ENCODE measurements at places on chromosomes 11 and 22. TPM values are rescaled to one million over a fixed set of nuclear protein-coding genes. Genes with fewer than 3 reads are reported as not detected.

Gene UPB1
- total RNA-seq, result 1.3 TPM

Gene IGF2
- not detected for total RNA-seq

Gene ISX
- total RNA-seq, result not detected

Gene SYT7
- 2.1 TPM for total RNA-seq

Gene OR5T3
- total RNA-seq, result not detected

Gene APOA4
- total RNA-seq, result not detected

Gene CNGA4
- total RNA-seq, result 0.55 TPM

Gene HDHD5
- 28.7 TPM for total RNA-seq

DNA sequence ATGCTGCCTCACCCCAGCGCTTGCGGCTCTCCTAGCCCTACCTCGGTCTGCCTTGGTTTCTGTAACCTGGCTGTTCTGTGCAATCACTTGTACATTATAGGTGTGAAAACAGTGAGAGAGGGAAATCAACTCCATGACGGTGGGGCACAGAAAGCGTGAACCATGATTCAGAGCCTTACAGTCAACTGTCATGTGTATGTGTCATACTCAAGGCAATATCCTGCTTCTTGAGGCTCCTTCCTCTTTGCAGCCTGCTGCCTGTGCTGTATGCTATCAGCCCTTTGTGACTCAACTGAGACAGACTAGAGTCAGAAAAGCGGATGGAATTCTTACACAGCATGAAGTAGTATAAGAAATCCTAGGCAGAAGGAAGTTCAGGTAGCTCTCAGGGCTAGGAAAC lies 2.1 kb downstream of the NRIP3 start:
- peak; percentile 40 for DNase-seq

DNA sequence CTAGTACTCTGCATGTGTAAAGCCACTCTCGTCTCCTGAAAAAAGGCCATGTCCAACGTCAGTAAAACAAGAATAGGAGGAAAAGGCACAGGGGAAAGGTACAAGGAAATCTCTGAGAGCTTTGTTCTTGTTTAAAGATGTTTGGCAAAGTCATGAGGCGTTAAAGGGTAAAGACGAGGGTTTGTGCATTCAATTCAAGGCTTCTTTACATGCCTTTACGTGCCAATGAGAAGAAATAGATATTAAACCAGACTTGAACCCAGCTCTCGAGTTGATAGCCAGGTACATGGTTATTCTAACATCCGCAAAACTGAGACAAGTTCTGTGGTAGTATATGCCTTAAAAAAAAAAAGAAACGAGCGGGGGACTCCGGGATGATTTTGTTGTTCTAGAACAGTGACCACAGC lies 704 bp upstream of the CFL1 start:
- no peak for DNase-seq

- DNase-seq, result no peak
Observed at GRCh38 chr22:26956371-26956770, 299.0 kb downstream of the MIAT start.

GRCh38 chr11:59416613-59417012 lies 9.6 kb downstream of the OR5A2 start:
- DNase-seq, result no peak

GRCh38 chr11:75315439-75315805 lies 36.0 kb downstream of the ARRB1 start:
- DNase-seq, result no peak

- no peak for DNase-seq
Observed at GRCh38 chr11:119172513-119172912, 4.0 kb downstream of the NLRX1 start.

- DNase-seq, result no peak
Observed at GRCh38 chr11:36155770-36156160, 133.5 kb downstream of the COMMD9 start.

- DNase-seq, result no peak
Observed at GRCh38 chr11:114298710-114299109, 2.5 kb downstream of the NNMT start.

- no peak for DNase-seq
Observed at GRCh38 chr11:42709216-42709615, 602.6 kb upstream of the API5 start.

GRCh38 chr11:88016392-88017170 lies 158.7 kb downstream of the RAB38 start:
- no peak for DNase-seq

DNA sequence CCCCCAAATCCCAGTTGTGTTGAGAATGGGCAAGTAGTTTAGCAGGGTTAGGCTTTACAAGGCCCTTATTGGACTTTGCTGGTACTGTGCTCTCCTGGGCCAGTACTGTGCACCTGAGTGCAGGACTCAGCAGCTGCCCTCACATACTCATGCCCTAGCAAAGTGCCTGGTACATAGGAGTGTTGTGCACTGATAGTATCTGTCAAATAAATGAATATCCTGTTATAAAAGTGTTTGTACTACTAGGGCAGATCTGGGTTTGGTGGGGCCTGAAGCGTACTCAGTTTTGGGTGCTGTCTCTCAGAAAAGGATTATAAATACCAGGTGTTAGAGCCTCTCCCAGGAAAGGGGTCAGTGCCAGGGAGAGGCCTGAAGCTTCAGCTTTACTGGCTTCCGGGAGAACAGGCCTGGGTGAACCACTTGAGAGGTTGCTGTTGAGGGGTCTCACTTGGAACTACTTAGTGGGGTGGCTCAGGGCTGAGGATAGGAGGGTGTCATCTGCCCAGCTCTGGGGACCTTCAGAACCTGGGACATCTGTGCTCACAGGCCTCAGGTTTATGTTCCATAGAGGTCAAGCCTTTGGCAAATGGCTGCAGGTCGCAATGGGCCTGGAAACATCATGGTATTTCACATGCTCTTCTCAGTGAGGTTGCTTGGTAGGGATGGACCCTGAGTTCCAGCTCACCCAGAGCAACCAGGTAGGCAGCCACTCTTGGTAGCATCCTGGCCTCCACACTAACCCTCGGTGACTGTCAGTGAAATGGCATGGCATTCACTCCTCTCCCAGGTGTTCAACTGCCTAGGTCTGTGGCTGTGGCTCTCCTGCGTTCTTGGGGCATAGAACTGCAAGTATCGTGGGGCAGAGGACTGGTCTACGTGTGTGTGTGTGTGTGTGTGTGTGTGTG lies 106.1 kb downstream of the ZBTB16 start:
- no peak for DNase-seq

DNA sequence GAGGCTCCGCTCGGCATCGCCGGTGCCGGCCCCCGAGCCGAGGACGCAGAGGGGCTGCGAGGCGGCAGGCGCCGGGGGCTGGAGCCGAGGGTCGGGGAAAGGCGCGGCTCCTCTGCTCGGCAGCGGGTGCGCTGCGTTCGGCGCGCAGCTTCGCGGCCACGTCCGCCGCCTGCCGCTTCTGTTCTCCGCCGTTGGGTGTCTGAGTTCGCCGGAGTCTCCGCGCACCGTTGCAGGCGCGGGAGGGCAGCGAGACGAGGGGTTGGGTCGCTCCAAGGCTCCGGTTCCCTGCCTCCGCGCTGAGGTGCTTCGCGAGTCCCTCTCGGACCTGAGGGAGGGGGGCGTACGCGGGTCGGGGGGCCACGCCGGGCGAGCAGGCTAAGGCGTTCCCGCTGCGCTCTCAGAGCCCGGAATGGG lies 347 bp downstream of the MN1 start:
- peak; percentile 88 for DNase-seq

DNA sequence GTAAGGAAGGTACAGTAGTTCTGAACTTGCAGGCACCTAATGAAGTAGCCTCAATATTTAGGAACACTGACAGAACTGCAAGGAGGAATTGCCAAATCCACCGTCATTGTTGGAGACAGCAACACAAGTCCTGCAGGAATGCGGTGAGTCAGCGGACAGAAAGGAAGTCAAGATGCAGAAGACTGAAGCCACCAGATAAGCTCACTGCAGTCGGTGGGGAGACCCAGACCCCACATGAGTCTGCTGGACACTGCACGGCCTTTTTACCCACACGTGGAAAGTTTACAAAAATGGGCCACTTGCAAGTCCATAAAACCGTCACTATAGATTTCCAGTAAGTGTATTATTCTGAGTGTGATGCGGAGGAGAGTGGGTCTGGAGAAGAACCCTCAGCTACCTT lies 1471.6 kb downstream of the TBC1D22A start:
- DNase-seq, result no peak

- no peak for DNase-seq
Observed at GRCh38 chr11:10728789-10729472, 22.1 kb upstream of the CTR9 start.

DNA sequence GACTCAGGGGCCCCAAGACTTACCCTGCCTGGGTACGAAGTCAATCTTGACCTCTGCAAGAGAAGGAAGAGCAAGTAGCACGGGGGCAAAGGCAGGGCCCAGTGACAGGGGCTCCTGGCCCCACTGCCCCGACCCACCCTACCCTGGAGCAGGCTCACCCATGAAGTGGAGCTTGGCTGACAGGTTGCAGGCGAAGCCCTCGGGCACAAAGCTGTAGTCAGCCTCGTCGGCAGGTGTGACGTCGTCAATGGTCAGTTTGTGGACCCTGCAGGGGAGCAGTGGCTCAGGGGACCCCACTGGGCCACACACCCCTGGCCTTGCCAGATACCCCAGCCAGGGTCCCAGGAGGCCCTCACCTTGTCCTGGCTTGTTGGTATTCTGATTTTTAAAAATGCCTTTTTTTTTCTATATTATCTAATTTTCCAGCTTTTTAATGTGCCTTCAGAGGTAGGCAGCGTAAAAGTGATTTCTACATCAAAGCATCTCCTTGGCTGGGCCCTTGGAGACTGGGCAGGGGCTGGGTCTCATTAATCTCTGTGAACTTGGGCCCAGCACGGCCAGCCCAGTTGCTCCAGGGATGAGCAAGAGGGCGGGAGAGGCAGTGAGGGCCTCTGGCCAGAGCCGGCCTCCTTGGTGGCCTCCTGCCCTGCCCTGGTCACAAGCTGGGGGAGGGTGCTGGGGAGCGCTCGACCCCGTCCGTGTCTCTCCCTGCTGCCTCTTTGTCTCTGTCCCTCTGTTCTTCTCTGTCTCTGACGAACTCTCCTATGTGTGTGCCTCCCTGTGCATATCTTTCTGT lies 11.3 kb downstream of the MYBPC3 start:
- no peak for DNase-seq

GRCh38 chr11:70631624-70632047 lies 233.3 kb downstream of the CTTN start:
- no peak for DNase-seq

DNA sequence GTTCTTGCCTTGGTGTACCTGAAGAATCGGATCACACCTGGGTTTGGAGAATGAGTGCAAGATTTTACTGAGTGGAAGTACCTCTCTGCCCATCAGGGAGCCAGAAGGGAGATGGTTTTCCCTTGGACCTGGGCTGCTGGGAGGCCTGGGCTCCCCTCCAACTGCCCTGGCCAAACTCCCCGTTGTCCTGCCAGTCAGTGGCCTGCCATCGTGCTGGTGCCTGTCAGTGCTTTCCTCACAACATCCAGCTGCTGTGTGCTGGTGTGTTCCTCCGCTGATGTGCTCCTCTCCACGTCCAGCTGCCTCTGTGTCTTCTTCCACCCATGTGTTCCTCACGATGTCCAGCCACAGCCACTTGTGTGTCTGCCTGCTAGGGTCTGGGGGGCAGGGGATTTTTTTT lies 87.9 kb upstream of the CLPB start:
- no peak for DNase-seq

DNA sequence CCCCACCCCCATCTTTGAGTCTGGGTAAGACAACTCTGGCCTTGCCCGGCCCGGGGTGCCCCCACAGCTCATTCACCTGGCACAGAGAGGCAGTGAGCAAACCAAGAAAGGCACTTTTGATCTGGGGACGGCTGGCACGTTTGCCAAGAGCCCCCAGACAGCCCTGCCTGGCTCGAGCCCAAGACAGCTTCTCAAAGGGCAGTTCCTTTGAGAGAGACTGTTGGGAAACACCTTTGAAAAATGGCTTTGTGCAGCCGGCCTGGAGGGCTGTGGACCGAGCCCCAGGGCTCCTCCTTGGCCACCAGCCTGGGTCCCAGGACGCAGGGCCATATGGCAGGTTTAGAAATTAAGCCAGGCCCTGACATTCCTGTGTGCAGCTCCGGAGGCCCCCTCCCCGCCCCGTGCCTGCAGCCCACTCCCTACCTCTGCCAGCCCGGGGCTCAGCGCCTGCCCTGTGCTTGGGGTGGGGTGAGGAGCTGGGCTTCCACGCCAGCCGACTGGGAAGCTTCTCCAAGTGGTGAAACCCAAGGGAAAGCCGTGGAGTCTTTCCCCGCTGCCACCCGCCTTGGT lies 50.2 kb upstream of the SMIM38 start:
- DNase-seq, result peak; percentile 68

DNA sequence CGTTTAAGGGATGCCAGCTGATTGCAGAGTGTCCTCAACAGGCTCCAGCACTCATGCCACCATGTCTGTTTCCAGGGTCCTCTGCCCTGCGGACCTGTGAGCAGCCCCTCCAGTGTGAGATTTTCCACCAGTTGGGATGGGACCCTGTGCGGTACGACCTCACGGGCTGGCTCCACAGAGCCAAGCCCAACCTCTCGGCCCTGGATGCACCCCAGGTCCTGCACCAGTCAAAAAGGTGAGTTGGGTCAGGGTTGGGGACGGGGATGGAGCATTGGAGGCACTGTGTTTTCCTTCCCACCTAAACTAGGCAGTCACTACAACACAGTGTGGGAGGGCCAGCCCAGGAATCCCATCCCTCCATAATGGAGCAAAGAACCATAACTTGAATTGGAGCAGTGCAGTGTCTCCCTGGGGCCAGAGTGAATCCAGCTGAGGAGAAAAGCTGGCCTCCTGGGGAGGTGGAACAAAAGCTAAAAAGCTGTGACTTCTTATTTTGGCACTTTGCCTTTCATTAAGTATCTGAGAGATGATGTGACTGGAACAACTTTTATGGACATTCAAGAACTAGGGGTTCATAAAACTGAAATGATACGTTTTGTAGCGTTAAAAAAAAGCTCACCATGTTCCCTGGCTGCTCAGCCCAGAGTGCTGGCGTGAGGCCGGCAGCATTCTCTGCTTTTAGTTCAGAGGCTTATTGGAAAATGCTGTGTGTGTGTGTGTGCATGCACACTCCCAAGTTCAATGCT lies 101.8 kb downstream of the MYO18B start:
- DNase-seq, result no peak

DNA sequence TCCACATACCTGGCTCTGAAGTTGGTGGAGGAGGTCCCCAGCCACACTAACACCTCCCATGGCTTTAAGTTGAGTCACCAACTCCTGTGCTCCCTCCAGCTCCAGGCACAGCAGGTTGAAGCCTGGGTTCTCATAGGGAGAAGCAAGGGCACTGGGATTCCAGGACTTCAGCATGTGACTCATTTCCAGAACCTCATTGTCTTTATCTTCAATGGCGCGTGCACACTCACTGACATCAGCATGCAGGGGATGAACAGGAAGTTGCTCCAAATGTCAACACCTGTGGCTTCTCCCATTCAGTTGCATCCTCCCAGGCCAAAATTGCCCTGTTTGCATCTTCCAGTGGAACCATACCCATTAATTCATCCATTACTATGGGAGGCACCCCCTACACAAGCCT lies 5.8 kb upstream of the UBQLNL start:
- DNase-seq, result no peak

GRCh38 chr11:111347002-111347722 lies 31.9 kb downstream of the POU2AF1 start:
- DNase-seq, result no peak

- no peak for DNase-seq
Observed at GRCh38 chr11:15724601-15725000, 609.9 kb downstream of the INSC start.
